ENCODE measurements at places on chromosomes 7 and 10. TPM values are rescaled to one million over a fixed set of nuclear protein-coding genes. Genes with fewer than 3 reads are reported as not detected.

GRCh38 chr7:1538544-1539180, 8.2 kb downstream of the MAFK start:
- peaks cover 30% of the 10 kb centered on the region for H3K4me1 ChIP-seq
- peaks cover 17% of the 10 kb centered on the region for H3K36me3 ChIP-seq
- H3K27me3 ChIP-seq, result no peaks in the 10 kb centered on the region
- H3K27ac ChIP-seq, result peak overlapping the region; percentile 98
- H3K4me3 ChIP-seq, result no peak overlapping the region

DNA sequence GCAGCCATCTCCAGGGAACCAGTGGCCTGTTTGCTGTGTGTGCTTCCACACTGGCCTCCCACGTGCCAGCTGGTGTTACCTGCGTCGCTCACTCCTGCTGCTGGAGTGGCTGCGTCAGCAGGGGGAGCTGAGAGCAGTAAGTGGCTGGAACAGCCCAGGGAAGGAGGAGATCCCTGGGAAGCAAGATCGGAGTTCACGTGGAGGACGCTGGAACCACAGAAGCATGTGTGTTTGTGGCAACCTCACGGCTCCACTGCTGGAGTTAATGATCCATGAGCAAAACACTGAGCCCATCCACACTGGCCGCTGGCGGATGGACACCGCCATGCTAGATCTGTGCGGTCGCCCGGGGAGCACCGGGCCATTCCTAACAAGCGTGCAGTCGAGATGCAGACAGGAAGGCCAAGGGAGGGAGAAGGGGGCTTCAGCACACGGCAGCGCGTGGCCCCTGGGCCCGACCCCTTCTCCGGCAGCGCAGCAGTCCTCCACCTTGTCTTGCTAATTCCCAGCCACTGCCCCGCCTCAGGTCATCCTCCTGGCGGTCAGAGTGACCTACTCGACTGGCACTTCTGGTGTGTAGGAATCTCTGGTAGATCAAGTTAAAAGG, 68.5 kb upstream of the EEPD1 start:
- H3K27ac ChIP-seq, result no peak overlapping the region
- peak; percentile 78 for DNase-seq
- no peaks in the 10 kb centered on the region for H3K27me3 ChIP-seq
- H3K4me1 ChIP-seq, result no peaks in the 10 kb centered on the region

The NACAD gene
- 0.31 TPM for total RNA-seq

DNA sequence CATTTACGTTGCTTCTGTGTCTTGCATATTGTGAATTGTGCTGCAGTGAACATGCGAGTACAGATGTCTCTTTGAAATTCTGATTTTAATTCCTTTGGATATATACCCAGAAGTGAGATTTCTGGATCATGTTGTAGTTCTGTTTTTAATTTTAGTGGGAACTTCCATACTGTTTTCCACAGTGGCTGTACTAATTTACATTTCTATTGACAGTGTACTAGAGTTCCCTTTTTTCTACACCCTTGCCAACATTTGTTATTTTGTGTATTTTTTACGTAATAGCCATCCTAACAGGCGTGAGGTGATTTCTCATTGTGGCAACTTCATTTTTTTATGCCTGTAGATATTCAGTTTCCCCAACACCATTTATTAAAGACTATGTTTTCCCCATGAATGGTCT, 144.7 kb upstream of the INHBA start:
- H3K36me3 ChIP-seq, result no peaks in the 10 kb centered on the region
- H3K27ac ChIP-seq, result no peak overlapping the region
- no peaks in the 10 kb centered on the region for H3K4me1 ChIP-seq
- H3K4me3 ChIP-seq, result no peak overlapping the region
- DNase-seq, result no peak

DNA sequence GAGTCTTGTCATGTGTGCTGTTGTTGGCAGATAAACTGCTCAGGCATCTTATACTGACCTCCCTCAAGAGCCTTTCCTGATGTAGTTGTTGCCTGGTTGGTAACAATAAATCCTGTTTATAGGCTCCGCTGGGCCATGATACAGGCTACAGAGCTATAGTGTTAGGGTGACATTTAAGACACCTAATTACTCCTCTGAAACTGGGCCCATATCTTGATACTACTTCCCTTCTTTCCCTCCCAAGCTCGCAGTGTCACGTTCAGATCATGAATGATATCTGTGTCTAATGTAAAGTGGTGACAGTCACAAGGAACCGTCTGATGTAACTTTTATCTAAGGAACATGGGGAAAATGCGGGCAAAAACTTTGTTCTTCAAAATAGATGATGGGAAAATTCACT, 35.4 kb downstream of the CROT start:
- no peak for DNase-seq
- H3K36me3 ChIP-seq, result no peaks in the 10 kb centered on the region
- H3K27me3 ChIP-seq, result no peaks in the 10 kb centered on the region
- no peak overlapping the region for H3K4me3 ChIP-seq
- H3K27ac ChIP-seq, result no peak overlapping the region

The PTF1A gene
- total RNA-seq, result 48.9 TPM

DNA sequence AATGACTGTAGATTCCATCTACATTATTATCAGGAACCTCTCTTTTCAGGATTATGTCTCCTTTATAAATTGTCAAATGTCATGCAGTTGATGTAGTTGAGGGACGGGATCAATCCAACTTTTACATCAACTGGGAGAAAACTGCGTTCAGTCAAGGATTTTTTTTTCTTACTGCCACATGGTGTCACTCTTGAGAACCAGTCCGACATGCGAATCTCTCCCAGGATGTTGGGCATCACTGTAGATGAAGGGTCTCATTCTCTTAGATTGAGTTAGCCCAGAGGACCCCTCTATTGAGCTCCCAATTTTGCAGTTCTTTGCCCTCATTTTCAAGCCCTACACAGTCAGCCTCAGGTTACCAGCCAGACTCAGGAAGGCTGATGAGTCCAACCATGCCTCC, 120.3 kb upstream of the PTPRZ1 start:
- no peaks in the 10 kb centered on the region for H3K4me1 ChIP-seq
- H3K4me3 ChIP-seq, result no peak overlapping the region
- H3K36me3 ChIP-seq, result no peaks in the 10 kb centered on the region

The RBP3 gene
- total RNA-seq, result not detected

DNA sequence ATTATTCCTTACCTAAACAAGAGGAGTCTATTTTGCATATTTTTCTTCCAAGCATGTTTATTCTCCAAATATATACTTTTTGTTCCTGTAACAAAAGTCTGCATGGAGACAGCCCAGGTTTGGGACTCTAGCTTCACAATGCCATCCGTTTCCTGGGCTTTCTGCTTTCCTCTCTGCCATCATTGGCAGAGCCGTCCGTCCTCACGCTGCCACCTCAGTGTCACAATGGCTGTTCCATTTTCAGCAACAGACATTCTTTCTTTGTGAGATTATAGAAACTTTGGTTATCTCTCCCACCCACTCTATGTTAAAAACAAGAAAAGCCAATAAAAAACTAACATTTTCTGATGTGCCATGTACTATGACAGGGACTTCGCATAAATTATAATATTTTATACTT, 825.2 kb downstream of the REEP3 start:
- H3K36me3 ChIP-seq, result no peaks in the 10 kb centered on the region
- H3K27ac ChIP-seq, result no peak overlapping the region
- H3K4me3 ChIP-seq, result no peak overlapping the region
- no peaks in the 10 kb centered on the region for H3K27me3 ChIP-seq
- DNase-seq, result no peak

- H3K36me3 ChIP-seq, result no peaks in the 10 kb centered on the region
- no peak overlapping the region for H3K27ac ChIP-seq
- H3K4me1 ChIP-seq, result peaks cover 13% of the 10 kb centered on the region
- H3K4me3 ChIP-seq, result no peak overlapping the region
Measured at GRCh38 chr10:102243309-102243708, 2.0 kb upstream of the PITX3 start.

DNA sequence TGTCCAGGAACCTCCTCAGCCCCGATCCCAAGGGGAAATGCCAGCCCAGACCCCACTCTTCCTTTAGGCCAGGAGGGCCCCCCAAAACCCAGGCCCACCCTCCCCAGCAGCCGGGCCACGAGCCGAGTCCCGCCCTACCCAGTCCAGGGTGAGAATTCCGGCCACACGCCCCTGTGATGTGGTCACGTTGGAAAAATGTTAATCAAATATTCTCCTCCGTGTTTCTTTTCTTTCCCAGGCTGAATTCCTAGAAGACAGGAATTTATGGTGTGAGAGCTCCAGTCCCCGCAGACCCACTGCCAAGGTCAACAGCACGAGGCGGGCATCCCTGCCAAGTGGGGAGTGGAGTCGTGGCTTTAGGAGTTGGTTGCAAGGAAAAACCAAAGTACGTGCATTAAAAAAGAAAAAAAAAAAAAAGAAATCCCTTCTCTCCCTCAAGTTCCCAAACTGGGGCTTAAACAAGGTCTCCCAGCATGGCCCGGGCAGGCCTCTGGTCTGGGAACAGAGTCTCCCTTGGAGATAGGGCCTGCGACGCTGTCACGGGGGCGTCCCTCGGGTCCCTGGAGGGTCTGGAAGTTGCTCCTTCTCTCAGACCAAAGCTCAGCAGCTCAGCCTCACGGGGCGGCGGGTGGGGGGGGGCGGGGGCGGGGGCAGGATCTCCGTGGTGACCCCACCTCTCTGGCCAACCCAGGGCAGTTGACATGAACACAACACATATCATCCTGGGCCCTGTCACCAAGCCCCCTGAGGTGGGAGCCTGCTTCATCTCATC, 28.1 kb upstream of the ELN start:
- no peak overlapping the region for H3K27ac ChIP-seq
- no peaks in the 10 kb centered on the region for H3K36me3 ChIP-seq
- peak; percentile 67 for DNase-seq
- H3K4me3 ChIP-seq, result no peak overlapping the region
- no peaks in the 10 kb centered on the region for H3K4me1 ChIP-seq

The BCAP29 gene
- total RNA-seq, result 15.3 TPM

The FGL2 gene
- 11.8 TPM for total RNA-seq

DNA sequence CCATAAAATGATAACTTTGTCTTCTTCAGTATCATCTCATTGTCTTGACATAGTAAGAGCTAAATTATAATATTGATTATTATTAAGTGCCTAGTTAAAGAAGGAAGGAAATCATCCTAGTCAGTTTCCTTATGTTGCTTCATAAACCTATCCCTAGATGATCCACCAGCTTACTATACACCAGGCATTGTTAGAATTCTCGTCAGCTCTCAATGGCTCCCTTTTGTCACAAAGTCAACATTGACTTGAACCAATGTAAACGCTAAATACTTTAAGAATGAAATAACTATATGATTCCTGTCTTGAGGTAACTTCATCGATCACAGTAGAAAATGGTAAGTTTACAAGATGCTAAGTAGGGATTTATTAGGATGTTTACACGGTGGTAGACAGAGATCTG, 1162.9 kb downstream of the CNTNAP2 start:
- H3K27ac ChIP-seq, result no peak overlapping the region
- no peak for DNase-seq
- H3K36me3 ChIP-seq, result no peaks in the 10 kb centered on the region
- no peaks in the 10 kb centered on the region for H3K4me1 ChIP-seq

DNA sequence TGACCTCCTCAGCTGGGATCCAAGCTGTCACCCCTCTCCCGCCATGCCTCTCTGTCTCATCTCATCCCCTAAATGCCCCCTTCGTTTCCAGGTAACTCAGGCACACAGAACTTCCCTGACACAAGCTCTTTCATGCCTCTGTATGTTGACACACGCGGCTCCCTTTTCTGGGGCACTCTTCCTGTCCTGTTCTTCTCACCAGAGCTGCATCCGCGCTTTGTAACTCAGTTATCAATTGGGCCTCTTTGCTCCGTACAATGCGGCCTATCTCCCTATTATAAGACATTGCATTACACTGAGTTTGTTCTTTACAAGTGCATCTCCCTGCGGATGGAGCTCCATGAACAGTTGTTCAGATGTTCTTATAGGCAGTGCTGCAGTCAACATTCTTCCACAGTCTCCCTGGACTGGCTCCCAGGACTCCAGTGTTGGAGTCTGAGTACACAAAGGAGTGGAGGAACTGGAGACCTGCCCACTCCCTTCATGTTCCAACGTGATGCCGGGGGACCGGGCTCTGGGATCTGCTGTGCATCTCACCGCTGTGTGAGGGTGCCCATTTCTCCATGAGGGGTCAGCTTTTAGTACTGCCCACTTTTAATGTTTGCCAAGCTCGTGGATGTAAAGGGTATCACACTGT, 56.9 kb upstream of the TNS3 start:
- H3K4me1 ChIP-seq, result no peaks in the 10 kb centered on the region
- no peaks in the 10 kb centered on the region for H3K27me3 ChIP-seq
- H3K36me3 ChIP-seq, result no peaks in the 10 kb centered on the region
- no peak overlapping the region for H3K4me3 ChIP-seq
- no peak overlapping the region for H3K27ac ChIP-seq
- DNase-seq, result no peak

- peaks cover 7% of the 10 kb centered on the region for H3K4me1 ChIP-seq
- DNase-seq, result no peak
- no peaks in the 10 kb centered on the region for H3K27me3 ChIP-seq
- no peaks in the 10 kb centered on the region for H3K36me3 ChIP-seq
- H3K4me3 ChIP-seq, result no peak overlapping the region
Measured at GRCh38 chr10:28305553-28305952, 2.7 kb upstream of the MPP7 start.

GRCh38 chr10:20406281-20407104, 490.6 kb downstream of the NEBL start:
- H3K4me3 ChIP-seq, result no peak overlapping the region
- no peaks in the 10 kb centered on the region for H3K4me1 ChIP-seq
- H3K27me3 ChIP-seq, result no peaks in the 10 kb centered on the region
- H3K36me3 ChIP-seq, result no peaks in the 10 kb centered on the region
- H3K27ac ChIP-seq, result no peak overlapping the region

The PLAU gene
- total RNA-seq, result 1.5 TPM

DNA sequence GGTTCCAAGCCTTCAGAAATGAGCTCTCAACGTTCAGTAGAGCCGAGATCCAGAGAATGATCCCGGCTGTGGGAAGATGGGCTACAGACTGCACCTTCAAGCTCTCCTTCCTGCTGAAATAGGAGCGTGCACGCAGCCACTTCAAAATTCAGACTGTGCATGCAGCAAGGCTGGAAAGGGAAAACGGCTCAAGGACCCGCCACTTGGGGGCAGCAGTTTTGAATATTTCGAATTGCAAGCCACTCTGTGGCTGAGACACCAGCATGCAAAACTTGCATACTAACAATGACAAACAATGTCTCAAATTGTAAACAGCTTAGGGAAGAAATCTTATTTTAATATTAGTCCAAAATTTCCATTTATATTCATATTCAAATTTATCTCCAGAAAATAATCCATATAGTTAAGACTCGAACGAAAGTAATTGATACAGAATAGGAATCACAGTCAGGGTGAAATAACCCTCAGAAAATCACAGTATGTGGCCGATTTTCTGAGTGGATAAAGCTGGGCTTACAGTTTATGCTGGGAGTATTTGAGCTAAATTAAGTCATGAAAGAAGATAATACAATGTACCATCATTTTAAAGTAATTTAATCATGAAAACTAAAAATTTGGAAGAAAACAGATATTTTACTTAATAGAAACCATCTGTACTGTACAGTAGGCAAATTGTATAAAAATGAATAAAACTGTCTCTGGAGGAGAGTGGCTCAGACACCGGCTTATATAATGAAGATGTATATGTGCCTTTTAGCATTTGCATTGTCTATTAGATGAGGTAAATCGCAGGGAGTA, 137.9 kb upstream of the MKI67 start:
- DNase-seq, result peak; percentile 46
- H3K36me3 ChIP-seq, result no peaks in the 10 kb centered on the region
- no peak overlapping the region for H3K27ac ChIP-seq
- no peaks in the 10 kb centered on the region for H3K4me1 ChIP-seq
- no peak overlapping the region for H3K4me3 ChIP-seq

The AGAP4 gene
- total RNA-seq, result 4.8 TPM

- no peak for DNase-seq
- no peaks in the 10 kb centered on the region for H3K36me3 ChIP-seq
- H3K4me3 ChIP-seq, result no peak overlapping the region
- no peak overlapping the region for H3K27ac ChIP-seq
- H3K27me3 ChIP-seq, result no peaks in the 10 kb centered on the region
Measured at GRCh38 chr7:87369216-87369615, 23.8 kb downstream of the CROT start.

Data from pancreas (tissue), 10 donors.